Vagina (tissue), 2 donors: ENCODE measurements at places on chromosomes 4 and X.

GRCh38 chr4:1678244-1678643 is 5.9 kb downstream of the FAM53A start:
- DNase-seq, result no peak

GRCh38 chr4:104907991-104908390 is 238.7 kb upstream of the TET2 start:
- no peak for DNase-seq

- DNase-seq, result no peak
Measured at GRCh38 chrX:129738466-129739308, at the start of gene XPNPEP2. TSS of gene XPNPEP2 (plus strand) at chrX:129738979. CDS start at chrX:129739214, 235 bp downstream.

DNA sequence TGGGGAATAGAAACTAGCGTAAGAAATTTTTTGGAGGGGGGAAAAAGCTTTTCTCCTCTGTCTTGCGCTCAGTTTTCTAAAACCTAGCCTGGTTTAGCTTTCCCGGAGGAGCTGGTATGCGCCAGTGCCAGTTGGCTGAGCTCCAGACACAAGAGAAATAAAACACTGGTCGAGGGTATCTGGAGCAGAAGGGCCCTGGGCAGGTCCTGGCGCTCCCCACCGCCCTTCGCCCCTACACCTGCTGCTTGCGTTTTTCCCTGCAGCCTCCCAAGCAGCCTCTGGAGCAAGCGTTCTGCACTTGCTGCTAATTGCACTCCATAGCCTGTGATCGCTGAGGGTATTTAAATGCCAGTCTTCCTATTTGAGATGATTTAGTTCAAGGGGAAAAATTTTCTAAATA is 816 bp downstream of the EREG start:
- DNase-seq, result no peak

DNA sequence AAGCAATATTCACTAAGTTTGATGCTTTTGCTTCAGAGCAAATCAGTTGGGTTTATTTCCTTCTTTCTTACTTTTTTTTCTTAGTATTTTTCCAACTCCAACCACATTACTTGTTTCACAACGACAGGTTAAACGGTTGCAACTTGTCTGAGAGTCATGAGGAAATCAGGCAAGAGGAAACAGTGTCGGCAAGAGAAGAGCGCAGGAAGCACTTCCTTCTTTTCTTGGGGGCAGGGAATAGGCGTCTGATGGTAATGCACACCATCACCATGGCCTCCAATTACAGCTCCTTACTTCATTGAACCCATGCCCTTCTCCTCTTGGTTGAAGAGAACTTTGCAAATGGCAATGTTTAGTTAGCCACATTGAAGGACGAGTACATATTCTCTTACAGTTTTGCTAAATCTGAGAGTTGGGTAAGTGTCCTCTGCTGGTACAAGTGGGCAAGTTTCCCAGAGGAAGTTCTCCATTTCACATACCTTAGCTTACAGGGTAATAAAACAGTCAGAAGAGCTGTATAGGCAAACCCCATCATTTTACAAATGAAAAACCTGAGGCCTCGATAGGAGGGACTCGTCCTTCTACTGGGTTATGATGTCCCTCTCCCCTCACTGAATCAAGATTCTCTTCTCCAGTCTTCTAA is 8.3 kb upstream of the CXCL8 start:
- DNase-seq, result no peak

DNA sequence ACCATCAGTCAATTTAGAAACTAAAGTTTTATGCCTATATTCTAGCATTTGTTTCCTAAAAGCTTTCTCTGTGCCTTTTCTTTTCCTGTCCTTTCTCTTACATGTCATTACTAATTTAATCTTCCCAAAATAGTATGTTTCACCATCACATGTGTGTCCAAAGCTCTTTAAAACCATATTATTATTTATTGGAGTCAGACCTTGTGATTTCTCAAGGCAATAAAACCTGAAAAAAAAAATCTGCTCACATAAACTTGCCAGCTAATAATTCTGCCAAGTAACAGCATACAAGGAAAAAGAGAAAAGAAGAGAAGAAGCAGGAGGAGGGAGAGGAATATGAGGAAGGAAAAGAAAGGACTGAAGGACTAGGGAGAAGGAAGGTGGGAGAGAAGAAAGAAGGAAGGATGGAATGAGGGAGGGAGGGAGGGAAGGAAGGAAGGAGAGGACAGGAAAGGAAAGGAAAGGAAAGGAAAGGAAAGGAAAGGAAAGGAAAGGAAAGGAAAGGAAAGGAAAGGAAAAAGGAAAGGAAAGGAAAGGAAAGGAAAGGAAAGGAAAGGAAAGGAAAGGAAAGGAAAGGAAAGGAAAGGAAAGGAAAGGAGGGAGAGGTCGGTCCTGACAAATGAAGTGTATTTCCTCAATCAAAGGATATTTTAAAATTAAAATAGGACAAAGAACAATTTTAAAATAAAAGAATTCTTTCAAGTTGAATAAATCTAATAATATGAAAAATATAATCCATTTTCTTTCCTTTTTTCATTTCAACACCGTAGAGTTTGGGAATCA is 57.4 kb downstream of the ANTXR2 start:
- DNase-seq, result no peak

- no peak for DNase-seq
Measured at GRCh38 chrX:111283446-111283845, 13.2 kb upstream of the CAPN6 start.

DNA sequence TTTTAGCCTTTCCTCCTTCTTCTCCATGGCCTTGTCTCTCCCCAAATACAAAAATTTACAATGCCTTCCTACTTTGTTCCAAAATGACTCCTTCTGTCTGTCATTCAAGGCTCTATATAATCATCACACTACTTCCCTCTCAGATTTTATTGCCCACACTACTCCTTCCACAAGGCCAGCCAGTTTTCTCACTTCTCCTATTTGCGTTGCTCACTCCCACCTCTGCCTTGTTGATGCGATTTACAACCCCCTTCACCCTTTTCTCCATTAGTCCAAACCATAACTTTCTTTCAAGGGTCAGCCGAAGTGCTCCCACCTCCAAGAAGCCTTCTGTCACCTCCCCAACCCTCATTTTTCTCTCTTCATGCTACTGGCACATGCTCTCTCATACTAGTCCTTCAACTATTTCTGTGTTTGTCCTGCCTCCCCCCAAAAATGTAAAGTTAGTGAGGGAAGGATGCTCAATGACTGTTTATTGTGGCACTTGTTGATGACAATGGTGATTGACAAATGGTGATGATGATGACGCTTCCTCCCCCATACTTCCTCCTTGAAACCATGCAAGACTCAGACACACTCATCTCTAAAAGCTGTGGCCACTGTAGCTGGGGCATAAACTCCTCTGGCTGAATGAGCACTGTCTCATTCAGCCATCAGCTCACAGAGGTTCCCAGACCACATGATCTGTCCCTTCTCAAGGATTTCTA is 2.7 kb upstream of the XKRX start:
- no peak for DNase-seq

DNA sequence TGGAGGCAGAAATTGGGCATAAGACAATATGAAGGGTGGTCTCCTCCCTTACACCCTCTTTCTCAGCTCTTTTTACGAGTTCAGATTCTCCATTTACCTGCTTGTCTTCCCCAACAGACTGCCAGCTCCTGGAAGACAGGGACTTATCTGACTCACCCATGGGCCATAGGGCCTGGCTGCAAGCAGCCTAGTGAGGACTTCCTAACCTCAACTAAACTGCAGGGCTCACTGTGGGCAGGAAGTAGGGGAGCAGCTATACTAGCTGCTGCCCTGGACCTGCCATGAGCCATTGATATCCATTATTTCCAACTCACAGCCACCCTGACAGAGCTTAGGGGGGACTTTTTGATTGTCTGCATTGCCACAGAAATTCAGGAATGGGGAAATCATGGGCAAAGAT is 11.5 kb upstream of the ZNF718 start:
- no peak for DNase-seq

DNA sequence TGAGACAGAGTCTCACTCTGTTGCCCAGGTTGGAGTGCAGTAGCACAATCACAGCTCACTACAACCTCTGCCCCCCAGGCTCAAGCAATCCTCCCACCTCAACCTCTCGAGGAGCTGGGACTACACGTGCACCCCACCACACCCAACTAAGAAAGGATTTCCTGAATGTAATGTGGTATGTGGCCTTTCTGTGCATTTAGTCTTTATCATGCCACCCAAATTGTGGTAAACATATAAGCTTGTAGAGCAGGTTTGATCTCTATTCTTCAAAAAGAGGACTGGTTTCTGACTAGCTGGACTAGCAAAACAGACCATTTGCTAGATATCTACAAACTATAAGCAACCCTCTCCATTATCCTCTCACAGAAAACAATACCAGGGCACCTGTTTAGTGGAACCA is 33.6 kb downstream of the ELOVL6 start:
- DNase-seq, result no peak
